GOT3 (cell line): ENCODE measurements at places on chromosomes 3 and 15.

DNA sequence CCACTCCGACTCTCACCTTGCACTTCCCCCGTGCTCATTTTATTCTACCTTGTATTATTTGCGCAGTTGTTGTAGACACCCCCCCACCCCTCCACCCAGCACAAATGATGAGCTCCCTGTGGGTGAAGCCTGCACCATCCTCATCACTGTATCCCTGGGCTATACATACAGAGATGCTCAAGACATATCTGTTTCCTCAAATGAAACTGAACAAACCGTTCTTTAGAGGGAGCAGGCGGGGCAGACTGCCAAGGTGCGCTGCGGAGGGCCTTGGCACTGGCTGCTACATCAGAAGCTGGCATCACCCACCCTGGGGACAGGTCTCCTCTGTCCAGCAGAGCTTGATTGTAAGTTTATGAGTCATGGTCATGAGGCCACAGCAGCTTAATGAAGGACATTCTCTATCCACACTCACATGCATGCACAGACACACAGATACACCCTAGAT lies 29.0 kb downstream of the ADCY5 start:
- DNase-seq = no peak

- no peak for DNase-seq
Observed at GRCh38 chr3:48624767-48625166, 3.2 kb upstream of the TMEM89 start.

DNA sequence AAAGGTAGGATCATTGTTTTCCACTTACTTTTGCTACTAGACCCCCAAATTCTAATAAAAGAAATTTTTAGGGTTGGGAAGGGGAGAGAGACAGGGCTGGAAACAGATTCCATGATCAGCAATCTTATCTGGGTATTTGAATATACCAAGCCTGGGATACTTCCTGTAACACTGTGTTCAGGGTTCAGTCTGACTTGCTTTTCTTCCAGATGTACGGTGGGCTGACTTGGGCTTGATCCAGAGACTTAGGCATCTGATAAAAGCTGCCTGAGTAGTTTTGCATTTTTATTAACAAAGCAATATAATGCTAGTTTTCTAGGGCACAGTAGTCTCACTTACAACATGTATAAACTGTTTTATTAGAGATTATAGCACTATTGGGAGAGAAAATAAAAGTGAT lies 49.2 kb downstream of the KCNMB2 start:
- no peak for DNase-seq

- no peak for DNase-seq
Observed at GRCh38 chr3:81643721-81644120, 117.7 kb downstream of the GBE1 start.

DNA sequence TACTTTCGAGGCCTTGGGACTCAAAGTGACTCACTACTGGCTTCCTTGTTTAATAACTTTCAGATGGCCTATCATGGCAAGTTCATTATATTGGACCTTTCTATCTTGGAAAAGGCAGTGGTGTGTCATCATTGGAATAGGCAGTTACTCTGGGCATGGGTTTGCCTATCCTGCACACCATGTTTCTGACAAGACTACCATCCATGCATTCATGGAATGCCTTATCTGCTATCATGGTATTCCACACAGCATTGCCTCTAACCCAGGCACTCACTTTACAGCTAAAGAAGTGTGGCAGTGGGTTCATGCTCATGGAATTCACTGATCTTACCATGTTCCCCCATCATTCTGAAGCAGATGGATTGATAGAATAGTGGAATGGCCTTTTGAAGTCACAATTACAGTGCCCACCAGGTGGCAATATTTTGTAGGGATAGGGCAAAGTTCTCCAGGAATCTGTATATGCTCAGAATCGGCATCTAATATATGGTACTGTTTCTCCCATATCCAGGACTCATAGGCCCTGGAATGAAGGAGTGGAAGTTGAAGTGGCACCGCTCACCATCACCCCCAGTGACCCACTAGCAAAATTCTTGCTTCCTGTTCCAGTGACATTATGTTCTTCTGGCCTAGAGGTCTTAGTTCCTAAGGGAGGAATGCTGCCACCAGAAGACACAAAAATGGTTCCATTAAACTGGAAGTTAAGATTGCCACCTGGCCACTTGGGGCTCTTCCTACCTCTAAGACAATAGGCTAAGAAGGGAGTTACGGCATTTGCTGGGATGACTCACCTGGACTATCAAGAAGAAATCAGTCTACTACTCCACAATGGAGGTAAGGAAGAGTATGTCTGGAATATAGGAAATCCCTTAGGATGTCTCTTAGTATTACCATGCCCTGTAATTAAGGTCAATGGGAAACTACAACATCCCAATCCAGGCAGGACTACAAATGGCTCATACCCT lies 1161.4 kb downstream of the SI start:
- DNase-seq = no peak

DNA sequence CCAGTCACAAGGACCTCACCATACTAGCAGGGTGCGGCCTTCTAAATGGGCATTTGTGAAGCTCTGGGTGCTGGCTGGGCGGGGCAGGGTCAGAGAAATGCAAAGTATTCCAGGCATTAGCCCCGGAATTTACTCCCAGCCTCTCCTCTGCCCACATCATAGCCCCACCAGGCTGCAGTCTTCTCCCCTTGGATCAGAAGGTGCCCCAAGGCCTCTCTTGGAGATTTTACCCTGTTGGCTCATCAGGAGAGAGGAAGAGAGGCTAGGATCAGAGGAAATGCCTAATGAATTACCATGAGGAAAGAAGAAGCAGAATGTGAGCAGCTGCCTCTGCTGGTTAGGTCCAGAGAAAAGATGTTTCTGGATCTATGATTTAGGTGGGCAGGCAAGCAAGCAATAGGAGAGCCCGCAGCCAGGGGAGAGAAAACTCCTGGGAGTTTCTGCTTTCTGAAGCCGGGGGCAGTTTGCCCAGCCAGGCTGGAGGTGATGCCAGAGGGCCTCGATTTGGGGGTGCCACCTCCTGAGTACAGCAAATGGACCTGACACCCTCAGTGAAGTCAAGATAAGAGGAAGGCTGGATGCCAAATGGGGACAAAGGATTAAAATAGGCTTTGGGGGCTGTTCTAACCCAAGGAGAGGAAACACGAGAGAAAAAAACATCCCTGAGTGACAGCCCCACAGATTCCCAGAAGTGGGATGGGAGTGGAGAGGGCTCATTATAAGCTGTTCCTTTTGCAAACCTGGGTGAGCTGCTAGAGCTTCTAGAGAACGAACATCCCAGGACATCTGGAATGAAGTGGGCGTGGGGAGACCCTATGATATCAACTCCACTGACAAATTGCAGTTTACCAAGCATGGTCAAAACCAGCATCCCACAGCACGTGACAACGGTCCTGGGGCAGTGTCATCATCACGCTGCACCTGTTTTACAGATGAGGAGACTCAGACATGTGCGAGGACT lies 65.4 kb downstream of the BDH1 start:
- no peak for DNase-seq

DNA sequence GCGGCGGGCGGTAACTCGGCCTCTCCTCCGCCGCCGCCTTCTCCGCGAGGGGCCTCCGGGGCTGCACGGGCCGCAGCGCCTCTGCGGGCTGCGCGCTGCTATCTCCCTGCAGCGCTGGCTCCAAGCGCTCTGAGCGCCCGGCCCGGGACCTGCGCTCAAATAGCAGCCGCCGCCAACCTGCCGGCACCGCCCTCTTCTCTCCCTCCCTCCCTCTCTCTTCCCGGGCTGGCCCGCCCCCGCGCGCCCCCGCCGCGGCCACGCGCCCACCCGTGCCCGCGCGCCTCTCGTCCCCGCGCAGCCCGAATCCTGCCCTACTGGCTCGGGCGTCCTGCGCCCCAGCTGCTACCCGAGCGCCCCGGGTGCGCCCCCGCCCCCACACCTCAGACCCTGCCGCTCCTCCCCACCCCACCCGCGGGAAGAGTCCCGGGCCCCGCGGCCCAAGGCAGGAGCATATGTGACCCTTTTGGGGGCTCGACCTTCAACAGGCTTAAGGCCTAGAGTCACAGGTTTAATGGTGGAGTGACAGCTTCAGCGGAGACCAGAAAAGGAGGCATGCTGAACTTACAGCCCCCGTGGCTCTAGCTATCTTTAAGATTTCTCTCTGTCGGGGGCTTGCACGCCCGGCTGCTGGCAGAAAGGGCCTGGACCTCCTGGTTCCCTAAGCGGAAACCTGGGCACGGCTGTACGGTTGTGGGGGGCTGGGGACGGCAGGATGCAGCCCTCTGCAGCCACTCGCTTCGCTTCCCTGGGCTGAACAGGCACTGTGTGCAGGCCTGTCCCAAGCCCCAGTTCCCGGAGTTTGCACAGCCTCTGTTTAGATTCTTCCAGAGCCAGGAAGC lies at the start of gene CACNA2D2:
Gene CACNA2D2, minus strand, starts transcription at position 131 of the 839 bp plus-strand sequence. CDS start 211 bp downstream, outside the sequence.
- DNase-seq = no peak

GRCh38 chr3:93923006-93923405 lies 50.7 kb downstream of the PROS1 start:
- DNase-seq = no peak

GRCh38 chr15:42348083-42348482 lies 11.2 kb upstream of the CAPN3 start:
- no peak for DNase-seq

DNA sequence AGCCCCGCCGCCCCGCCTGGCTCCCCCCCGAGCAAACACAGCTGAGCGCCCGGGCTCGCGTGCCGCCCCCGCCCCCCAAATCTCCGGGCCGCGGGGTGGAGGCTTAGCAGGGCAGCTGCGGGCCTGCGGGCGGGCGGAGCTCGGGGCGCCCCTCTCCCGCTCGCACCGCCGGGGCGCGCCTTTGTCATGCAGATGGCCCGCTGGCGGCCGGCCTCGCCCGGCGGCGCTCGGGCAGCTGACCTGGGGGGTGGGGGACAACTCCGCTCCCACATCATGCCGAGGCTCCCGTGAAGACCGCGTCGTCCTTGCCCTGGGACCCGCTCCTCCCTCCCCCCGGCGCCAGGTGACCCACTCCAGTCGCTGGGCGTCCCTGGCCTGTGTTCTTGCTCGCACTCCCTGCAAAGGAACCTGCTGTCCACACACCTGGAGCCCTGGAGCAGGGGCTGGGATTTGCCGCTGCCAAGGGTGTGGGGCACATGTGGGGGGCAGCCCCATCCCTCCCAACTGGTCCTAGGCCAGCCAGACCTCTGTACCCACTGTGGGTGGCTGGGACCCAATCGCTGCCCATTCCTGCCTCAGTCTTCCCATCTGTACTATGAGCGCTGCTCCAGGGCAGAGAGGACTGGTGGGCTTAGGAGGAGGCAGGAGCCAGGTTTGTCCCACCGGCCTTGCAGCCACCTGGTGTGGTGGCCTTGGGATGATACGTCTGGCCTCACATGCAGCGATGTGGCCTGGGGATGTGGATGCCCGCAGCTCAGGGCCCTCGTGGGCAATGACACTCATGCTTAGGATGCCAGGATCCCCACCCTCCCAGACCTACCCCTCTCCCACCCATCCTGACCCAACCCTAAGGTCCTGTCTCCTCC lies 33.5 kb downstream of the DNAJB8 start:
- no peak for DNase-seq

GRCh38 chr3:86381247-86381646 lies 609.7 kb downstream of the VGLL3 start:
- DNase-seq = no peak

GRCh38 chr3:116046350-116046749 lies 398.9 kb downstream of the LSAMP start:
- no peak for DNase-seq

DNA sequence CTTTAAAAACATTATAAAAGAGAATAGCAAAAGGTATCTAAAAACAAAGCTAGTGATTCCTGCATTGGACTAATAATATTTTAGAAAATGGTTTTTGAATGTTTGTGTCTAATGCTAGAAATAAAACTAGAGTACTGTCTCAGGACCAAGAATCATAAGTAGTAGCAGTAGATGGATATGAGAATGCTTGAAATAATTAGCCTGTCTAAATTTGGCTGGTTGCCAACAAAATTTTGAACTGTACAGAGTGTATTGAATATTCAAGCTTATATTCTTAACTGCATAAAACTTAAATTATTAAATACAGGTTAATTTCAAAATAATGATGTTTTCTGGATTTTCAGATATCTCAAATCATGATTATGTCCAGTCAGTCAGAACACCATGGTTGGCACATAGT lies 14.0 kb downstream of the ABHD5 start:
- no peak for DNase-seq

GRCh38 chr3:172524611-172525010 lies 1.4 kb upstream of the TNFSF10 start:
- no peak for DNase-seq

- no peak for DNase-seq
Observed at GRCh38 chr15:79208179-79208578, 74.3 kb upstream of the ANKRD34C start.

GRCh38 chr3:60017631-60018030 lies 967.8 kb upstream of the CFAP20DC start:
- no peak for DNase-seq

DNA sequence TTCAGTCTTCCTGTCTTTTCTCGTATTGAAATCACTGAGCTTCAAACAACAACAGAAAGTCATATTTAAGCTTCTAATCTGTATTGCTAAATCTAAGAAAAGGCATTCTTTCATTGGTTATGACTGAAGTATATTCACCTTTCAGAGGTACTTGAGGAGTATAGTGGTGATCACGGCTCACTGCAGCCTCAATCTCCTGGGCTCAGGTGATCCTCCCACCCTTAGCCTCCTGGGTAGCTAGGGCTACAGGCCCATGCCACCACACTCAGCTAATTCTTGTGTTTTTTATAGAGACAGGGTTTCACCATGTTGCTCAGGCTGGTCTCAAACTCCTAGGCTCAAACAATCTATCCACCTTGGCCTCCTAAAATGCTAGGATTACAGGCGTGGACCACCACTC lies 38.7 kb downstream of the WDR49 start:
- no peak for DNase-seq
